Amygdala (tissue), 56 donors: ENCODE measurements at places on chromosomes 3 and 15.

DNA sequence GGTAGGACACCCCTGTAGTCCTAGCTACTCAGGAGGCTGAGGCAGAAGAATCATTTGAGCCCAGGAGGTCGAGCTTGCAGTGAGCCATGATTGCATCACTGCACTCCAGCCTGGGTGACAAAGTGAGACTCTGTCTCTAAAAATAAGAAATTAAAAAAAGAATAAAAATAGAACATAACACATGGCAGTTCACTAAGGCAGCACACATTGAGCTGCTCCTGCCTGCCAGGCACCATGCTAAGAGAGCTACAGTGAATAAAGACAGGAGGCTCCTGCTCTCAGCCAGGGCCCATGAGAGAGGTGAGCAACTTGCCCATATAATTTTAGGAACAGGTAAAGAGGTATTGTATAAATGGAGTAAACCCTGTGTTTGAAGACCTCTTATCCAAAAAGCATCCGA is 54.3 kb downstream of the EBLN2 start:
- DNase-seq: no peak

DNA sequence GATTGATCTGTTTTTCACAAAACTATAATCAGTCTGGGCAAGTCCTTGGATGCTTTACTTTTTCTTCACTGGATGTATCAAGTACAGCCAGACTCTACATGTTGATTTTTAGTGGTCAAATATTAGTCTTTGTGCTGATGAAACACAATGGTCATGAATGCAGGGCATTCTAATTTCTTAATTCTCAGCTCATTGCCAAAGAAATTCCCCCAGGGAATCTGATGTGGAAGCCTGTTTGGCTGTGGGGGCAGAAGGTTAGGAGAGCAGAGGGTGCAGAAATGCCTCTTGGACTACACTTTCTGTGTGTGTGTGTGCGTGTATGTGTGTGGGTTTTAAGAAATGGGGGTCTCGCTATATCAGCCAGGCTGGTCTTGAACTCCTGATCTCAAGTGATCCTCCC is 48.7 kb upstream of the HACD2 start:
- DNase-seq: no peak

DNA sequence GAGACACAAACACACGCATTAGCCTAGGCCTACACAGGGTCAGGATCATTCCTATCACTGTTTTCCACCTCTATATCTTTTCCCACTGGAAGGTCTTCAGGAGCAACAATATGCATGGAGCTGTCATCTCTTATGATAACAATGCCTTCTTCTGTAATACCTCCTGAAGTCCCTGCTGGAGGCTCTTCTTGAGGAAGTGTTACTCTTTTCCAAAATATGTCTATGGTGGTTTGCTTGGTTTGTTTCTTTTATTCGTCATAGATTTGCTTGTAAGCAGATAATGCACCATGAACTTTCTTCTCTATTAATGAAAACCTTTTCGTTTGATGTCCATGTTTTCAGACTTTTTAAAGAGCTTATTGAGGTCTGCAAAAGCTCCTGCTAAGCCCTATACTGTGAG is 109.3 kb downstream of the GMPS start:
- DNase-seq: no peak

- DNase-seq: no peak
Observed at GRCh38 chr3:29072611-29073010, 208.3 kb upstream of the RBMS3 start.

- DNase-seq: no peak
Observed at GRCh38 chr15:35321926-35322325, 224.0 kb downstream of the DPH6 start.
